Hippocampal formation (tissue), 2 donors: ENCODE measurements at places on chromosomes 6 and 20.

DNA sequence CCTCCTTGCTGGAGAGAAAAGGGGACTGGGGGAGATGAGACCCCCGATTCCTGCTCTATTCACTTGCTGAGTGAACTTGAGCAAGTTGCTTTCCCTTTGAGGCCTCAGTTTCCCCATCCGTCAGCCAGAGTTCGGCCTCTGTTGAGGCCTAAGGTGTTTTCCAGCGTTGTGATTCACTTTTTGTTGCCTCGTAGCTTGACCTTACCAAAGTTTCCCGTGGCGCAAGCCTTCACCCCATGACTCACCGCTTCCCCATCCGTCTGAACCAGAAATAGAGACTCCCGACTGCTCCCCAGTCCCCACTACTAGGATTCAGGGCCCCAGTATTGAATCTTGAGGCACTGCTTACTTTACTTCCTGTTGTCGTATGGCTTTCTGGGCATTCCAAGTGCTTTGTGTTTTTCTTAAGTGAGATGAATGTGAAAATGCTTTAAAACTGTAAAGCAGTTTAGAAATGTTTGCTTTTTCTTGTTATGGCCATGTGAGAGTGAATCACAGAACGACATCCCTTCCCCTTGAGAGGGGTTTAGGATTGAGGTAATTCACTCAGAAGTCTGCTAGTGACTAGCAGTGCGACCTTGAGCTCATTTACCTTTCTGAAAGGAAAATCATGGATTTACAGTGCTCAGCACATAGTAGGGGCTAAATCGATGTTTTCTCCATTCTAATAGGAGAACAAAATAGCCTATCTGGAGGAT, 1.2 kb downstream of the CHMP4B start:
- no peak for DNase-seq

GRCh38 chr20:7977709-7978108, 37.5 kb upstream of the HAO1 start:
- DNase-seq = no peak

DNA sequence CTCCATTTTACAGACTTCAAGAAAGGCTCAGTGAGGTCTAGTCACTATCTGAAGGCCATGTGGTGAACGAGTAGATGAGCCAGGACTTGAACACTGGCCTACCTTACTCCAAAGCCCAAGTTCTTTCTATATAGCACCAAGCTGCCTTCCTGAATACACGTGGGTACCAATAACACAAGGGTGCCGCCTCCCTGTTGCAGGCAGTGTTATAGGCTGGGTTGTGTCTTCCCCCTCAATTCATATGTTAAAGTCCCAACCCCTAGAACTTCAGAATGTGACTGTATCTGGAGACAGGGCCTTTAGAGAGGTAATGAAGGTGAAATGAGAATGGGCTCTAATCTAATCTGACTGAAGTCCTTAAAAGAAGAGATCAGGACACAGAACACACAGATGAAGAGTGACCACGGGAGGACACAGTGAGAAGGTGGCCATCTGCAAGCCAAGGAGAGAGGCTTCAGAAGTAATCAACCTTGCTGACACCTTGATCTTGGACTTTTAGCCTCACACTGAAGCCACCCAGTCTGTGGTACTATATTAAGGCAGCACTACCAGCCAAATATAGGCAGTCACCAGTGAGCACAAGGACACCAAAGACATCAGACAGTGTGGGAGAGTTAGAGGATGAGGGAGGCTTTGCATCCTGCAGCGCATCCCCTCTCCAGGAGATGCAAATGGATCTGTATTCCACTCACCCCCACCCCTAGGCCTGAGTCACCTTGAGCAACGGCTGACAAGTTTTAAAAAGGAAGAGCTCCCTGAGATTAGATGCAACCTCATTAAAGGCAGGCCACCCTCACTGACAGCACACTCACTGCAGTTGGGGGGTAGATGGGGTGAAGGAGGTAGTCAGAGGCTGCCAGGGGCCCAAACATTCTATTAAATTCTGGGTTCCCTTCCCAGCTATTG, 40.9 kb upstream of the LYRM2 start:
- no peak for DNase-seq

DNA sequence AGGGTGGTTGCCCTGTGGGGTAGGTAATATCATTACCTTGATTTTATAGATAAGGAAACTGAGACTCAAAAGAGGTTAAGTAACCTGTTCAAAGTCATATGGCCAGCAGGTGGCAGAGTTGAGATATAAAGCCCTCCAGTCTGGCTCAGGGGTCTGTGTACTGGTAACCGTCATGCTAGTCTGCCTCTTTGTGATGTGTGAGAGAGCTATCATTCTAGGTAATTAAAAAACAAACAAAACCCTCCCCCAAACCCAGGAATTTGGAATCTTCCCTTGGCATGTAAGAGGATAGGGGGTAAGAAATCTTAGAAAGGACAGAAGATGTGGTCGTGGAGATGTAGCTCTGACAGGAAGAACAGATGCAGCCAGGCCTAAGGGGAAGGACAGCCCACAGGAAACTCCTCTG, 206.0 kb downstream of the CDC5L start:
- no peak for DNase-seq

DNA sequence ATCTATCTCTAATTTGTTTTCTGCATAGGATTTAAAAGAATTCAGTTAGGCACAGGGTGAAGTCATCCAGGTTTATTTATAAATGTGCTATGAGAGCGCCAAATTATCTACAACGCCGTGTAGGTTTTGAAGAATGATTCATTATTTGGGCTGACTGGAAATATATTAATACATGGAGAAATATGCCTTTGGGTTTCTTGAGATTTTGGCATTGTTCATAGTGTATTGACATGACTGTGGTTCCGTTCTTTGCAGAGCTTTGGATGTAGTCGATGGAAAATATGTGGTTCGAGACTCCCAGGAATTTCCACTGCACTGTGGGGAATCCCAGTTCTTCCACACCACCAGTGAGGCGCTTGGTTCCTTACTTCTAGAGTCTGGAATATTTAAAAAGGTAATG, 90.9 kb downstream of the CRYBG1 start:
- DNase-seq = no peak

DNA sequence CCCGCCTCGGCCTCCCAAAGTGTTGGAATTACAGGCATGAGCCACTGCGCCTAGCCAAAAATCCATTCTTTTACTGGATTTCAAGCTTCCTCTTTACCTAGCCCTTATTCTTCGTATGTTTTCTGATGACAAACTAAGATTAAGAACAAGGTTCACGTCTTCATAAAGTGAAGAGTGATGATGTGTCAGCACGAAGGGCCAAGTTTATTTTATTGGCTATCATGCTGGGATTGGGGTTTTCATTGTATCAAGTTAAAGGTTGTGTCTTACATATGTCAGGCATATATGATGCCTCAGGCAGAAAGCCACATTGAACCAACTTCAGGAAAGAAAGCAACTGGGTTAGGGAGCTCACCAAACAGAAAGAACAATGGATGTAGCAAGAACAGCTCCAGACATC, 19.7 kb upstream of the SLC17A3 start:
- DNase-seq = no peak

DNA sequence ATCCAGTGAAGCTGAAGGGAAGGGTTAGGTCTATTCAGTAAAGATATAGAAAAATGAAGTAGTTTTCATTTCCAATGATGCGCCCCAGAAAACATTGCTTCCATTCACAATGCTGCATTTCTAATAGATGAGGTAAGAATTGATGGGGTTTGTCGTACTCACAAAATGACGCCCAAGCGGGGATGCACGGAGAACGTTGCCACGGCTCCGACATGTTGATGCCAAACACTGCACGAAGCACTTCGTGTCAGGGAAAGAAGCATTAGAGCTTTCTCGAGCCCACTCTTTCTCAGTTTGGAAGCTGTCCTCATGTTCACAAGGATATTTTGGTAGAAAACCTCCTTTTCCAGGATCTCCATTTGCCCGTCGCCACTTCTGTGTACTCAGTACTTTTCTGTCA, 21.6 kb upstream of the MAFB start:
- no peak for DNase-seq

DNA sequence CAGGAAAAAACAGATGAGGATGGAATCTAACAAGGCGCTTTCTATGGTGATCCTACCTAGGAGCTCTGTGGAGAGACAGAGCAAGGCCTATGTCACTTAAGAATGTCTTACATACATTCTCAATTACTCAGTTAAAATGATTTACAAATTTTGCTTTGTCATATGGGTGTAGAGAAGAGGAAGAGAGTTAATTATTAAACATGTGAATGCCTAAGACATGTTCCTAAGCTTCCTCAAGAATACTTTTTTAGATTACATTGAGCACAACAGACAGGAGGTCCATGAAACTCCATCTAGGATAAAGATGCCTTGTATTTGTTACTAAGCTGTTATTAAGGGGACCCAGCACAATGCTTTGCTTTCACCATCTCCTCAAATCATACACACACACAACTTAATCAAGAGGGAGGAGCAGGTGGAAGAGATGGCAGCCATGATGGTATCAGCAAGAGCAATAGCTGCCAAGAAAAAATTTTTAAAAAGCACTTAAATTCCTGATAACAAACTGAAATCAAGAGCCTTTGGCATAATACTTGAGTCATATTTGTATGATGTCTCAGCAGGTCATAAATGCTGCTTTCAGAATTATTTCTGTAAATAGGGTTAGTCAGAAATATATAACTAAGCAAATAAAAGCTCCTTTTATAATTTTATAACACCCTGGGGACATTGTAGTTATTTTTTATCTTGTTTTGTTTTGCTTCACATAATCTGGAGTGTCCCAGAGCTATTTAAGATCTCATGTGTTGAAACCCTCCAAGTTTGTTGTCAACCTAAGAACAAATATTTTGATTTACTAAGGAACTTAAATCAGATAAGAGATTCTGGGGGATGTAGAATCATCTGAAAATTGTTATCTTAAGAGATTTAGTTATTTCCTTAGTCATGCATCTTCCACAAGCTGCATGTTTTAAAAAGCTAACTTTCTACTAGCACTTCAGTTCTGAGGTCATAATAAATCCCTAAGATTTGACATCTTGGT, 70.0 kb upstream of the CD2AP start:
- no peak for DNase-seq

DNA sequence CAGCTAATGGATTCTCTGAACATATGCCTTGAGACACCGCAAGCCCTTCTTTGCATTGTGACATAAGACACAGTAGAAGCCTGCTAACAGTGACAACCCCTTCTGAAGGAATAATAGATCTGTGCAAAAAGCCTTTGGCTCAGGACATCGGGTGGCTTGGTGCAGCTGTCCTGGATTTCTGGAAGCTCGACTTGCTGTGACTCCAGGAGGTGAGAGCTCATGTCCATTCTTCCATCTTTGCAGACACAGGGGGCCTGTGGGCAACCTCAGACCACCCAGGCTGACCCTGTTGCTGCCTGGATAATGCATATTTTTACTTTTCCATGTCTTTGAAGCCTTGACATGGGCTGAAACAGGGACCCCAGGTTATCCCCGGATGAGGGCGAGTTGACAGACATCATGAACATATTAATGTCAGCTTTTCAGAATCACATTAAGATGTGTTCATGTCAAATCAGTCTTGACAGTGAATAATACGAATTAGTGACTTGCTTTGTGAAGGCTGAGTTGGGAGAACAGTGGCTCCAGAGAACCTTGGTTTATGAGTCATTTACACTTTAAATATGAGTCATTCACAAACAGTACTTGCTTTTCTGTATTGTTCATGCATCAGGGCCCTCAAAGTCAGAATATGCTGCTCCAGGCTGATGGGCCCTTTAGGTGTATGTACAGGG, 66.8 kb upstream of the IYD start:
- no peak for DNase-seq

- no peak for DNase-seq
These were observed 169.9 kb downstream of the CD24 start for GRCh38 chr6:106804346-106805335.

GRCh38 chr6:3164388-3164787, 7.0 kb upstream of the TUBB2A start:
- DNase-seq = no peak

GRCh38 chr6:158552055-158552795, 7.7 kb upstream of the TMEM181 start:
- DNase-seq = no peak

DNA sequence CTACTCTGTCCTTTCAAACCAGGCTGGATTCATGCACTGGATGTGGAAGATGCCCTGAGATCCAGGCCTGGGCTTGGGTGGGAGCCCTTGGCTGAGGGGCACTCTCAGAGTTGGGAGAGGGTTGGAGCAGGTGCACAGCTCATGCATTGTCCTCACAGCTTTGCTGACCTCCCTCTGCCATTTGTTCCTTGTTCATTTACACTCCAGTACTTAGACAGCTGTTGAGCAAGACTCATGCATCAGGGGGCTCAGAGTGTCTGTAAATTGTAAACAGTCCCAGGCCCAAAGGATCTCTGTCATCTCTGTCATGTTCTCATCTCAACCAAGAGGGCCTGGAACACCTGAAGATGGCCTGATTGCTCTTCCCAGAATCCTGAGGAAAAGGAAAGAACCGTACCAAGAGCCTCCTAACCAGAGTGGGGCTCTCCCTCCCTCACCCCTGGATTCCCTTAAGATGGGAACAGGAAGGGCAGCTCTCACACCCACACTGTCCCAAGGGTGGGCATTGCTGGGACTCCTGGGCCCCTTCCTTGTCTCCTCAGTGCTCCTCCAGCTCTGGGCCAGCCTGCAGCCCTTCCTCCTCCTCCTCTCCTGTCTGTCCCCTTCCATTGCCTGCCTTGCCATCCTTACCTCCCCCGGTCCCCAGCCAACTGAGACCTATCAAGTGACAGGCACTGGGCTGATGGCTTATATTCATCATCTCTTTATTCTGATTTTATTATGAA, 132.9 kb downstream of the FOXO3 start:
- no peak for DNase-seq

DNA sequence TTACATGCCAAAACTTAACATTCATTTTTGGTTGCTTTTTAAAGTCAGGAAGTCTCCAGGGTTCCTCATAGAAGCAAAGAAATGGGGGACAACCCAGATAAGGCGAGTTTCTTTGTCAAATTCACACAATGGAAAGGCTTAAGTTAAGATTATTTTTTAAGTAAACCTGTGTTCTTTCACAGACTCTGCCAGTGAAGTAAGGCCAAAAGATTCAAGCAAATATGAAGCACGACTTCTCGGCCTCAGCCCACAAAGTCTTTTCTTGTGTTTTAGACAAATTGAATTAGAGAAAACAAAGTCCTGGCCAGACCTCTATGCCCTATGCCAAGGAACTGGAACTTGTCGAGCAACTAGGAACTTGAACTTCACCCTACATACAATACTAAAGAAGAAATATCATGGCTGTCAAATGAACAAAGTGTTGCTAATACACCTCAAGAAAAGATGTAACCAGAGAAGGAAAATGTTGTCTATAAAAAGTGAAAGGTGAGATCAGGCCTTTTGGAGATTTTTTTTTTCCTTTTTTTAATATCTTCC, 540.0 kb upstream of the JARID2 start:
- DNase-seq = no peak

- no peak for DNase-seq
These were observed 554.8 kb downstream of the TBC1D32 start for GRCh38 chr6:120779441-120779840.

- DNase-seq = no peak
These were observed 6.4 kb downstream of the FBXO30 start for GRCh38 chr6:145808239-145808638.

- DNase-seq = no peak
These were observed 287.8 kb downstream of the PTPRT start for GRCh38 chr20:42901689-42902440.

GRCh38 chr20:20956513-20956931, 149.6 kb downstream of the LINC00237 start:
- peak; percentile 48 for DNase-seq

GRCh38 chr6:16533721-16534136, 227.5 kb downstream of the ATXN1 start:
- no peak for DNase-seq

- no peak for DNase-seq
These were observed at the start of gene LINC00237 for GRCh38 chr20:21106171-21107017. LINC00237 (minus strand) TSS chr20:21106358.

GRCh38 chr6:6225885-6226529, 94.5 kb downstream of the F13A1 start:
- no peak for DNase-seq
